ENCODE measurements at places on chromosomes 2 and 18.

DNA sequence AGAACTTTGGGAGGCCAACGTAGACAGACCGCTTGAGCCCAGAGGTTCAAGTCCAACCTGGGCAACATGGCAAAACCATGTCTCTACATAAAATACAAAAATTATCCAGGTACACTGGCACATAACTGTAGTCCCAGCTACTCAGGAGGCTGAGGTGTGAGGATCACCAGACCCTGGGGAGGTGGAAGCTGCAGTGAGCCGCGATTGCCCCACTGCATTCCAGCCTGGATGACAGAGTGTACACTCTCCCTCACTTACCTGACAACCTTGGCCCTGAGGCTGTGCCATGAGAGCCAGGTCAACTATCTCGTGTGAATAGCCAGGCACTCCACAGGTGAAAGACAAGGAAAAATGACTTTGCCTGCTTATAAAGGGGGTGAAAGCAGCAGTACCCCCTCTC lies 39.3 kb downstream of the CBLN2 start:
- no peak for DNase-seq

DNA sequence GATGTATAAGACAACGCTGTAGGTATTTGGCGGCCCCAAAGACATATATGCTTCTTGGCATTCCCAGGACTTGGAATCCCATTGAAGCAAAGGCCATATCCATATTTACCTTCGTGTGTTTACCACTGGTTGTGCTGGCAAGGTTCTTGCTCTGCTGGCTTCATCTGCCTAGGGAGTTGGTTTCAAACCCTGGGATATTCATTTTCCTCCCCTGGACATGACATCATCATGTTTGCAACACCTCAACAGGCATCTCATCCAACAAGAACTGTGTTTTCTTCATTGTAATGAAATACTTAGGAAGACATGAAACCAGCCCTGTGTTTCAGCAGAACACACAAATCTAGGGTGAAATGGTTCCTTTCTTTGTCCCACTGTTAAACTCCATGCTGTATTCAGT lies 77.9 kb upstream of the PHLPP1 start:
- no peak for DNase-seq

- no peak for DNase-seq
Observed at GRCh38 chr2:26854283-26854827, 6.4 kb downstream of the DPYSL5 start.

GRCh38 chr2:160399880-160400279 lies 93.7 kb downstream of the RBMS1 start:
- no peak for DNase-seq

GRCh38 chr2:163572850-163573249 lies 163.0 kb downstream of the FIGN start:
- DNase-seq: no peak

DNA sequence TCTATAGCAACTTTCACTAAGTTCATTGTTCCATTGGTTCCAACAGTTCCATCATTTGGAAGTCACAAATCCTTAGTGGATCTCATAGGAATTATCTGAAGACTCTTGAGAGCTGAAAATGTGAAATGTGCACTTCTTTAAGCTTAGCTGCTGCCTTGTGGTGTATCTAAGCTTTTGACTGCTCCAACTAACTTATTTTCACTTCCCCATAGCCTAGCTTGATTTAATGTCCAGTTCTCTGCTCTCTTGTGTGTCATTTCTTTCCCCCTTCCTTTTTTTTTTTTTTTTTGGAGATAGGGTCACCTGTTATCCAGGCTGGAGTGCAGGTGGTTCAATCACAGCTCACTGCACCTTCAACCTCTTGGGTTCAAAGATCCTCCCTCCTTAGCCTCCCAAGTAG lies 34.9 kb upstream of the CD302 start:
- DNase-seq: no peak

DNA sequence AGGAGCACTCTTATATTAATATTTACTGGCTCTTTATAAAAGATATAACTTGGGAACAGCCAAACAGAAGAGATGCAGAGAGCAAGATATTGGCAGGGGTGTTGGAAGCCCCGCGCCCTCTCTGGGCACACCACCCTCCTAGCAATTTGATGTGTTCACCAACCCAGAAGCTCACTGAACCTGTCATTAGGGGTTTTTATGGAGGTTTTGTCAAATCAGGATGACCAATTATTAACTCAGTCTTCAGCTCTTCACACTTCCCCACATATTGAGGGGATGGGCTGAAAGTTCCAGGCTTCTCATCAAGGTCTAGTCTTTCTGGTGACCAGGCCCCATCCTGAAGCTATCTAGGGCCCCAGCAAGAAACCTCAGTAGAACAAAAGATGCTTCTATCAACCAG lies 10.9 kb upstream of the INO80D start:
- no peak for DNase-seq

GRCh38 chr2:214471990-214472389 lies 61.1 kb downstream of the VWC2L start:
- DNase-seq: no peak

DNA sequence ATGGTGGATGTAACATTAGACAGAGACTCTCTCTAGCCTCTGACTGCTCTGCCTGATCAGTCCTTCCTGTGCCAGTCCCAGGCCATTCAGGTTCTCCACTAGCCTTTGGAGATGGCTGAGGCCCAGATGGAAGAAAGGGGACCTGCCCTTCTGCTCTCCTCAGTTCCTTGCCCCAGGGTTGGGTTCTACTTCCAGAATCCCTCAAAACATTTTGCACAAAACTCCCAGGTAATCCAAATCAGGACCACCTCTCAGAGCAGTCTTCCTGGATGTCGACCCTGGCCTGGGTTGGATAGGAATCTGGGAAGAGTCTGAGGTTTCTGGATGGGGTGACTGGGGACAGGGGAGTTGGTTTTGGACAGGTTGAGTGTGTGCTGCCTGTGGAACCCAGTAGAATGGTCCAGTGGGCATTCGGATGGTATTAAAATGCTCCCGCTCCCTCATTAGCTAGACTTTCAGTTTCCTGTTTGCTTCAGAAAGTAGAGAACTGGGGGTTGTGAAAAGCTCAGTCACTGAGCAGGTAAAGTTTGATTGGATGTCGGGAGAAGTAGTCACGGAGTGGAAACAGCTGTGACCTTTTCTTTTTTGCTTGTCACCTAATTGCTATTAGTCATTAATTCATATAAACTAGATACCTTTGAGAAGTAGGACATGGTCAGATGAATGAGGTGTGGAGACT lies 37.9 kb downstream of the DPYSL5 start:
- no peak for DNase-seq

DNA sequence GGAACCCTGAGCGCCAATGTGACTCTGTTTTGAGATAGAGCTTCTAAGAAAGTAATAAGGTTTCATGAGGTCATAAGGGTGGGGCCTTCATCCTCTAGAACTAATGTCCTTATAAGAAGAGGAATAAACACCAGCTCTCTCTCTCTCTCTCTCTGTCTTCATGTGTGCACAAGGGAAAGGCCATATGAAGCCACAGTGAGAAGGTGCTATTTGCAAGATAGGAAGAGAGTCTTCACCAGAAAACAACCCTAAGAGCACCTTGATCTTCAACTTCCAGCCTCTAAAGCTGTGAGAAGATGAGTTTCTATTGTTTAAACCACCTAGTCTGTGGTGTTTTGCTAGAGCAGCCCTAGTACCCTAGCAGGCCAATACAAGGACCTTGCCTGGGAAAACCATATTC lies 55.8 kb downstream of the DOCK10 start:
- DNase-seq: no peak

GRCh38 chr2:24929230-24929629 lies 9.2 kb upstream of the ADCY3 start:
- DNase-seq: no peak

GRCh38 chr2:120958623-120959366 lies 223.1 kb downstream of the GLI2 start:
- DNase-seq: no peak
